ENCODE measurements at places on chromosomes 2 and 18. TPM values are rescaled to one million over a fixed set of nuclear protein-coding genes. Genes with fewer than 3 reads are reported as not detected.

DSG4 gene
- total RNA-seq: not detected

ANKRD23 gene
- total RNA-seq: 36.1 TPM

LCT gene
- not detected for total RNA-seq

FAP gene
- 6.6 TPM for total RNA-seq

TSPYL6 gene
- not detected for total RNA-seq

ALLC gene
- total RNA-seq: not detected

ROCK1 gene
- total RNA-seq: 40.4 TPM

ERFE gene
- total RNA-seq: not detected

MEIS1 gene
- 52.0 TPM for total RNA-seq

NYAP2 gene
- total RNA-seq: 0.04 TPM

SLC4A5 gene
- total RNA-seq: 4.2 TPM

EFHD1 gene
- total RNA-seq: 13.2 TPM

TCF4 gene
- total RNA-seq: 71.2 TPM

DNA sequence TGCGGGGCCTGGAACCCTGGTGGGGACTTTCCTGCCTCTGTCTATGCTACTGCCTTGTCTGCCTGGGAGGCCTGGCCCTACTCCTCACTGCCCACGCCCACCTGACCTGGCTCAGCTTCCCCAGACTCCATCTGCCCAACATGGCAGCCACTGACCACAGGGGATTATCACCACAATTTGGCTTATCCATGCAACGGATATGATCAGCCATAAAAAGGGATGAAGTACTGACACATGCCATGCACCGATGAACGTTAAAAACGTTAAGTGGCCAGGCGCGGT lies 5.9 kb upstream of the KCNF1 start:
- no peak for DNase-seq

- no peak for DNase-seq
These were observed 397.2 kb upstream of the SMIM21 start for GRCh38 chr18:75824661-75825060.

DNA sequence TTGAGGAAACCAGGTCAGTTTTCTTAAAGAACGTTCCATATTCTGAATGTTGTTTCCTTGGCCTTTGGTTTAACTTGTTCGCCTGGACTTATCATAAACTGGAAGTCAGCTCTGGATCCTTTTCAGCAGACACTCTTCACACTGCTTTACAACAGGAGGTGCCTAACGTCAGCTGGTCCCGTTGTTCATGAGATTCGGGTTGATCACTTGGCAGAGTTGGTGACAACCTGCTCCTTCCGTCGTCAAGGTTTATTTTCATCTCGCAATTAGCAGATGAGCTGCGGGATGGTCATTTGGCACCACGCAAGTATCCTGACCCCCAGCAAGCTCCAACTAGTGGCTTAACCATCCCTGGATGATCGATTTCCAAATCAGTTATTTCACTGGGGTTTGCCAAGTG lies 23.0 kb upstream of the BIN1 start:
- no peak for DNase-seq

DNA sequence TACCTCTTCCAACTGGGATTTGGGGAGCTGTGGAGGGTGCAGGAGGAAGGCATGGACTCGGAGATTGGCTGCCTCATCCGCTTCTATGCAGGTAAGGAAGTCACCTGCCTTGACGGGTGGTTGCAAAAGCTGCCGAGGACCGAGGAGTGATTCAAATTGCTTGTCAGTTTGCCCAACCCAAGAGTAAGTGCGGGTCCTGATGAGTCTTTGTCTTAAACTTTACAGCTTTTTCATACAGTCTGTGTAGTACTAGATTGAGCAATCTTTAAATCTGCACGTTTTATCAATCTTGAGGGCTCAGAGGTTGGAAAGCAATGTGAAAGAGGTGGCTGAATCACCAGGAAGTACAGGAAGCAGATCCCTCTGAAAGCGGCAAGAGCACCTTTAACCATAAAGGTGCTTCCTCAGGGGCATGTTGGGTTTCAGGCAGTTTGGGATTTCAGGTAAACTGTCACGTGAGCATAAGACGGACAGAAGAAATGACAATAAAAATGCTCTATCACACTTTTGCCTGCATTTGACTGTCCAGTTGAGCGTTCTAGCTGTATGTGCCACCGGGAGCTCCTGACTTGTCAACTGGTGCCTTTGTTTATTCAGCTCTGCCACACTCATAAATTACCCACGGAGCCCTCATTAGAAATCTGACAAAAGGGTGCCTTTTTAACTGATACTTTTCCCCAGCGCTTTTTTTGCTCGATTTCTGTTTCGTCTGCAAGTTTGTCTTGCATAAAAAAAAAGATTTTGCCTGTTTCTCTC lies 2.0 kb downstream of the PHLPP1 start:
- DNase-seq: peak; percentile 9

GRCh38 chr2:178830451-178830850 lies 23.2 kb upstream of the TTN start:
- no peak for DNase-seq

DNA sequence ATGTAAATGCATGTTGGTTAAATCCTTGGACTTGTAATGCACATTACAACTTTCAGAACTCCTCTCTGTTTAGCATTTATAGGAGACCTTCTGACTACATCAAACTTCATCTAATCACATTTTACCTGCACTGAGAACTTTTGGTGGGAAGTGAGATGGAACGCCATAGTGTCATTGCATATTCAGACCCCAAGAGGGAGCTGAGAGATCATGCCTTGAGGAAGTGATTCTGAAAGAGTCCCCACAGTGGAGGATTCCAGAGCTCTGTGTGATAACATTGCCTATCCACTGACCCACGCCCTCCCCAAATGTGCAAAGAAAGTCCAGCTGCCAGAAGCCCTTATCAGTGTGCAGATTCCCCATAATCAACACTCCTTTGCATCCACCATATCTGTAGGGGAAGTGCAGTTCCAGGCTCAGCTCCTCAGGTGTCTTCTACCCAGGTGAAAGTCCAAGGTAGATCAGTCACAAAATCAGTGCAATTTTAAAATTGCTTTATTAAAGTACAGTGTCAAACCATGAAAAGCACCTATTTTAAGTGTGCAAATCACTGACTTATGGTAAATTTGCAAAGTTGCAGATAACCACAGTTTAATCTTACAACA lies 212.4 kb downstream of the RPIA start:
- DNase-seq: peak; percentile 6

- no peak for DNase-seq
These were observed 110.2 kb upstream of the CCDC68 start for GRCh38 chr18:55069497-55069896.

- peak; percentile 41 for DNase-seq
These were observed 673 bp downstream of the PCBP1 start for GRCh38 chr2:70087702-70088597.

DNA sequence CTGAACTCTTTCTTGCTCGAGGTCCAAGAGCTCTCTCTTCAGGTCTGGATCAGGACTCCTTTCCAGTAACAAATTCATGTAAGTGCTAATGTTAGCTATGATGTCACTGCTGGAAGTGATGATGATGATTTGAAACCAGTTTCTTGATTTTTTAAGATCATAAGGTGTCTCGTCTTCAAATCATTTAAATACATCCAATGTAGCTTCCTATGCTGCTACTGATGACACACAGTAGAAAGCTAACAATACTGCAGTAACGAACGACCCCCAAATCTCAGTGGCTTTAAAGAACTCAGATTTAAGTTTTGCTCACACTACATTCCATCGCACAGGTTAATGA lies 13.0 kb upstream of the LTBP1 start:
- no peak for DNase-seq

DNA sequence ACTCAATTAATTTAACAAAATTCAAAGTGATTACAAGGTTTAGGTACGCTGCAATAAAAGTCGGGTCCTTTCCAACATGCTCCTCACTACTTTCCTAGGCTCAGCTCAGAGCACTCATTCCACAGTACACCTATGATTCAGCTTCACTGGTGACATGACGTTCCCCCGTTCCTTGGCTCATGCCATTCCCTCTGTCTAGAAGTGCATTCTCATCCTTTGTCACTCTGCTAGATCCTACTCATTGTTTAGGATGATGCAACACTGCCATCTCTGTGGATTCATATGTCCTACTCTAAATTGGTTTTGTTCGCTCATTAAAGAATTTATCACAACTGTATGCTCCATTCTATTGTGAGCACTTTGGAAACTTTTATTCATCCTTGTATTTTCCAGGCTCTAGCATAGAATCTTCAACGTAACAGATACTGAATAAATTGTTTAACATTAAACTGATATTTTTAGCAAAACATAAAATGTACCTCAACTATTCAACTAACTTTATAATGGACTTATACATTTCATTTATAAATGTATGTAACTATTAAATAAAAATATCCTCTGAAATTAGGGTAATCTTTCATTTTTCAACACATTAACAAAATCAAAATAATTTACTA lies 78.6 kb downstream of the FAM228A start:
- DNase-seq: no peak

All from heart right ventricle (tissue), 16 donors.